Activated CD4-positive, CD25-positive, alpha-beta regulatory T cell treated with anti-CD3 and anti-CD28 coated beads, Interleukin-2, amount 50 U/mL, for 72 hours (primary cell): ENCODE measurements at places on chromosomes 4 and X.

GRCh38 chr4:8254076-8254475 lies 15.5 kb upstream of the HTRA3 start:
- no peak for DNase-seq

- DNase-seq = no peak
Observed at GRCh38 chrX:112642349-112642748, 37.4 kb downstream of the LHFPL1 start.

GRCh38 chr4:138595171-138595570 lies 353.0 kb upstream of the SLC7A11 start:
- DNase-seq = no peak

GRCh38 chrX:125681058-125681457 lies 361.4 kb downstream of the TEX13C start:
- no peak for DNase-seq
